Mesenteric fat pad (tissue), 1 donor: ENCODE measurements at places on chromosomes 11 and 22. TPM values are rescaled to one million over a fixed set of nuclear protein-coding genes. Genes with fewer than 3 reads are reported as not detected.
A peak's percentile ranks its signal among the peaks of the same experiment; 100 is the strongest.

TMEM138 gene
- total RNA-seq: 68.2 TPM

VSTM5 gene
- total RNA-seq: not detected

DNA sequence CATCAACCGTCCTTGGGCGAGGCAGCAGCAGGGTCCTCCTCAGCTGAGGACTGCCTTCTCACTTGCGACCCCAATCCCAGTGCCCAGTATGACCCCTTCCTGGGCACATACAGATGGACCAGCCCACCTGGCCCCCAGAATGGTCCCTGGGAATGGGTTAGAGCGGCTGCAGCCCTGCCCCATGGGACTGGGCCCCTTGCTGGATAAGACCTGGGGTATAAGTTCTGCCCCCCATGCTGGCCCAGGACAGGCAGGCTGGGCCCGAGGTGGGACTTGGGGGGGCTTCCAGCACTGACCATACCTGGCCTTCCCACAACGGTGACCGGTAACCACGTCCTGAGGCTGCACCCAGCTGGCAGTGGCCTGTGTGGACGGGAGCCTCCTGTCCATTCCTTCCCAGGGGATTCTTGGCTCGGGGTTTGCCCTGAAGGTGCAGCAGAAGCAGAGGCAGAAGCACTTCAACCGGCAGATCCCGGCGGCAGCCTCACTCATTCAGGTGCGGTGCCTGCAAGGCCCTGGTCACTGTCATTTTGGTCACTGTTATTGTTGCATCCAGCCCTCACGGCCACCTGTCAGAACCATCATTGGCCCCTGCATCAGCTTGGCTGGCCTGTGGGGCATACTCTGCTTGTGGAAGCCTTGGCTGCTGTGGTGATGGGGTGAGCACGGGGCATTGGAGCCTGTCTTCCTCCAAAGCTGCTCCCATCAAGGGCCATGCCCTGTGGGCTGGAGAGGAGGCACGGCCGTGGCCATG, 114.8 kb downstream of the KCNQ1OT1 start:
- DNase-seq: peak; percentile 86

DNA sequence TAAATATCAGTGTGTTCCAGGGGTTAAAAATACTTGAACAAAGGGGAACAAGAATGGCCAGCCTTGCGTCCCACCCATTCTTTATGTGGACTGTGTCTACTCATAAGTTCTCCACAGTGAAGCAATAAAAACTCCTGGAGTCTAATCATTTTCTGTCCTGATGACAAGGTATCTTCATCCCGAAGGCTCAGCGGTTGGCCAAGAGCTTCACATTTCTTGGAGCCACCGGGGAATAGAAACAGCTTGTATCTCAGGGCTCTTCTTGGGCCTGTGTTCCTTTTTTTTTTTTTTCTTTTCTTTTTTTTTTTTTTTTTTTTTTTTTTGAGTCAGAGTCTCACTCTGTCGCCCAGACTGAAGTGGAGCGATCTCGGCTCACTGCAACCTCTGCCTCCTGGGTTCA, 36.8 kb upstream of the ADORA2A start:
- no peak for DNase-seq

GRCh38 chr22:18069041-18069440, 8.7 kb upstream of the PEX26 start:
- DNase-seq: no peak

DNA sequence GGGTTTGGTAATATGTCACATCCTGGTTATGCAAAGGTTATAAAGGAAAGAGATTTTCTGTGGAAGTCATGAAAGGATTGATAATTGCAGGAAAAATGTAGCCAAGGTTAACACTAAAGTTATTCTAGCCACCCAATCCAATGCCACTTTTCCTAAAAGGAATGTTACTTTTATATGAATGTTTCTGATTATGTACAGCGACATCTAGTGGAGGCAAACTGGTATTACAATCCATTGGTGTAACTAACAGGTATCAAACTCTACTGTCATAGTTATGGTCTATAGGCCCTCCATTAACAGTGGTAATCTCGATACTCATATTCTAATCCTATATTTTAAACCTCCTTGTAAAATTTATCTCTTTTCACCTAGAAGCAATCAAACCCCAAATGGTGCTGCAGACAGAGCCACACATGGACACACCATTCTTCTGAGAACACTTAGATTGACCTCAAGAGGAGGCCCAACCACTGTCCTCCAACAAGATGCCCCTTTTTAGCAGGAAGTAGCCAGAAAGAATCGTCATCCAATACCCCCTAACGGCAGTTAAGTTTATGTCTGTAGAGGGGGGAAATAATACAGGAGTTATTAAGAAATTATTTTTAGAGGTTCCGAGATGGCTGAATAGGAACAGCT, 74.9 kb upstream of the RAG2 start:
- no peak for DNase-seq

- no peak for DNase-seq
Observed at GRCh38 chr11:105142167-105142566, 2.6 kb upstream of the CARD18 start.

ZNF214 gene
- total RNA-seq: 0.96 TPM

DNA sequence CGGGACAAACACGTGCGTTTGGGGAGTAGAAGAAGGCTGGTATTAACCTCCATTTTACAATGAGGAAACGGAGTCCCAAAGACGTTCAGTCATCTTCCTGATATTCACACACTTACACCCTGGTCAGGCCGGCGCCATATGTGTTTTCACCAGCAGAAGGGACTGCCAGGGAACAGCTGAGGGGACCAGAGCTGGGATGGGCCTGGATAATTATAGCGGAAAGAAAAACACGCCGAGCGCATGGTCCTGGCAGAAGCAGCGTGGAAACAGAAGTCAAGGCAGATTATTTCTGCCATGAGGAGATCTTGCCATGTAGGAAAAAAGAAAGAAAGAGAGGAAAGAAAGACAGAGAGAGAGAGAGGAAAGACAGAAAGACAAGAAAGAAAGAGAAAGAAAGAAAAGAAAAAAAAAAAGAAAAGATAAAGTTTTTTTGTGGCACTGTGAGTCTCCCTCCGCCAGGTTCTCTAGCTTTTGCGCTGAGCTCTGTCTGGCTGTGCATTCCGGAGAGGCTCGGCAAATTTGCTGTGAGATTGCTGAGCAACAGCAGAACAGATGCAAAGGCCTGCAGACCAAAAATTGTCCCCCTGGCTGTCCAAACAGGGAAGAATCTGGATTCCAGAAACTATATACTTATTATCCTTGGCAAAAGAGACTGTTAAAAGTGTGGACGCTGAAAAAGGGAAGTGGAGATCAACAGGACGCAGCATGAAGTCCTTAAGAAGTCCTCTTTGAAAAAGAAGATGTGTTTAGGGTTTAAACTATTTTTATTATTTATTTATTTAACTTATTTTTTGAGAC, 1.3 kb upstream of the UCP2 start:
- no peak for DNase-seq

GRCh38 chr11:120827820-120828219, 196.1 kb upstream of the TBCEL start:
- DNase-seq: no peak
